ENCODE measurements at places on chromosomes 7 and 10.

DNA sequence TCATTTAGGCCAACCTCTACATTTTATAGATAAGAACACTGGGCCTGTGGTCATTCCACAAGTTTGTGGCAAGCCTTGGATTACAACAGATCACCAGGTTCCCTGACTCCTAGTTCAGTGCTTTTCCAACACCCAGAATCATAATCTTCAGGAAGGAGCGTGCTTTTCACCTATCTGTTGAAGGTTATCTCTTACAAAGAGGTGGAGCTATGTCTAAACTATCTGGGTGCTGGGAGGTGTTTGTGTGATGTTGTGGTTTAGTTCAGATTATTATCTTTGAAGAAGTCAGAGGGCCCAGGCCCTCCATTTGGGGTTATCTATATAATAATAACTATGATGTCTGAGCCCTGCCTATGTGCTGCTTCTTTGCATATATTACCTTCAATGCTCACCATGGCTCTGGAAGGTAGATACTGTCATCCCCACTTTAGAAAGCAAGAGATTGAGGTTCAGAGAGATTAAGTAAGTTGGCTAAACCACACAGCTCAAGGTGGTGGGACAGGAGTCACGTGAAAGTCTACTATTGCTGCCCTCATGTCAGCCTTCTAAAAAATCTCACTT, 24.0 kb downstream of the IL2RA start:
- no peak for DNase-seq

DNA sequence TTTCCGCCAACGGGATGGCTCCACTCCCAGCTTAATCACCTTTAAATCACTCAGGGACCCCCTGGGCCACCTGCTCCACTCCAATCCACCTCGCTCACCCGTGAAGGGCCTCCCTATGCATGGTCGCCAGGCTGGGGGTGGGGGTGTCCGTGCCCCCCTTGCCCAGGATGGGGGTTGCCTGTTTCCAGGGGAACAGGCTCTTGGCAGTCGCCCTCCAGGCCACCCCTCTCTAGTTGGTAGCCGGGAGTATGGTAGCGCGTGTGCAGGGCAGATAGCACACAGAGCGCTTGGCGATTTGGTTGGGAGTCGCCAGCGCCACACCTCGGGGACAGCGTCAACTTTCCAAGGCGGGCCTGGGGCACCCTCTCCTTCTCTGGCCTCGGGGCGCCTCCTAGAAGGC, 134.9 kb upstream of the ZNF92 start:
- no peak for DNase-seq

DNA sequence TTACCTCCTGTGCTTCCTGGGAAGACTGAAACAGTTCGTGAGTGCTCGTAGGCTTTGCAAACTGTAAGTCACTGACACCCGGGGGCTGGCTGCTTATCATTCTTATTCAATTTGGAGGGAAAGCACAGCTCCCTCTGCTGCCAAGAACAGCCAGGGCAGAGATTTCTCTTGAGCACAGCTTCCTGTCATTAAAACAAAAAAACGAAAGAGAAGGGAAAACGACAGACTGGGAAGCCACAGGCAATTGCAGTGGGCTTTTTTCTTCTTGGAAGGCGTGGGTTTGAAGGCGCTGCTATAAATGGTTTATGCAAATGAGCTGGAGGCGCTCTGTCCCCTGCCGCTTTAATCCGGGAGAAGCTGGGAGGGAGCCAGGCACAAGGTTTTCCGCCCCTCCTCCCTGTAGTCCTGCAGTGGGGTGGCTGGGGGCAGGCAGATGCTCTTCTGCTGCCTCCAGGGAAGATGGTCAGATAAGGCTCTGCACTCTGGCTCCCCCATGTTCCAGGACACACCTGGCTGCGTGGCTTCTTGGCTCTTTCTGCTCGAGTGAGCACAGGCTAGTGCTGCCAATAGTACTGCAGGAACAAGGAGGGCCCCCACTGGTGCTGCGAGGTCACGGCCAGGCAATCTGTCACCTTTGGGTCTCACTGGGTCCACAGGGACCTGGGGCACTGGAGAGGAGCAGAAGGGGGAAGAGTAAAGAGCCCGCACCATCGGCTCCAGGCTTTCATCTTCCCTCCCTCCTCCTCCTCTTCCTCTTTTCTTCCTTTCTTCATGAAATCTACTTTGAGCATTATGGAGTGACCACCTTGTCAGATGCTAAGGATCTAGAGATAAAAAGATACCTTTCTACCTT, 49.5 kb downstream of the NEURL1 start:
- peak; percentile 41 for DNase-seq

GRCh38 chr7:39888171-39888853, 61.7 kb upstream of the CDK13 start:
- no peak for DNase-seq

DNA sequence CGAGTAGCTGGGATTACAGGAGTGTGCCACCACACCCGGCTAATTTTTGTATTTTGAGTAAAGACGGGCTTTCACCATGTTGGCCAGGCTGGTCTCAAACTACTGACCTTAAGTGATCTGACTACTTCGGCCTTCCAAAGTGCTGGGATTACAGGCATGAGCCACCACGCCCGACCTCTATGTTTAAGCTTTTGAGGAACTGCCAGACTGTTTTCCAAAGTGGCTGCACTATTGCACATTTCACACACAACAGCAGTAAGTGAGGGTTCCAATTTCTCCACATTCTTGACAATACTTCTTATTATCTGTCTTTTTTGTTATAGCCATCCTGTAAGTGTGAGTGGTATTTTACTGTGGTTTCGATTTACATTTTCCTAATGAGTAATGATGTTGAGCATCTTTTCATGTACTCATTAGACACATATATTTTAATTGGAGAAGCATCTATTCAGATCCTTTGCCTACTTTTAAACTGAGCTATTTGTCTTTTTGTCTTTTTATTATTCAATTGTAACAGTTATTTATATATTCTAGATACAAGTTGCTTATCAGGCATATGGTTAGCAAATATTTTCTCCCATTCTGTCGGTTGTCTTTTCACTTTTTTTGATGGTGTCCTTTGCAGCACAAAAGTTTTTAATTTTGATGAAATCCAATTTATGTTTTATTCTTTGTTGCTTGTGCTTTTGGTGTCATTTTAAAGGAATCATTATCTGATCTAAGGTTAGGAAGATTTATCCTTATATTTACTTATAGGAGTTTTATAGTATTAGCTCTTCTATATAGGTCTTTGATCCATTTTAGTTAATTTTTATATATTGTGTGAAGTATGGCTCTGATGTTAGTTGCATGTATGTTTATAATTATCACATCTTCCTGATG, 12.8 kb upstream of the IRF5 start:
- no peak for DNase-seq

GRCh38 chr10:6346631-6347030, 143.9 kb downstream of the PFKFB3 start:
- DNase-seq, result no peak

- no peak for DNase-seq
These were observed 82.7 kb downstream of the RAMP3 start for GRCh38 chr7:45240273-45240771.

DNA sequence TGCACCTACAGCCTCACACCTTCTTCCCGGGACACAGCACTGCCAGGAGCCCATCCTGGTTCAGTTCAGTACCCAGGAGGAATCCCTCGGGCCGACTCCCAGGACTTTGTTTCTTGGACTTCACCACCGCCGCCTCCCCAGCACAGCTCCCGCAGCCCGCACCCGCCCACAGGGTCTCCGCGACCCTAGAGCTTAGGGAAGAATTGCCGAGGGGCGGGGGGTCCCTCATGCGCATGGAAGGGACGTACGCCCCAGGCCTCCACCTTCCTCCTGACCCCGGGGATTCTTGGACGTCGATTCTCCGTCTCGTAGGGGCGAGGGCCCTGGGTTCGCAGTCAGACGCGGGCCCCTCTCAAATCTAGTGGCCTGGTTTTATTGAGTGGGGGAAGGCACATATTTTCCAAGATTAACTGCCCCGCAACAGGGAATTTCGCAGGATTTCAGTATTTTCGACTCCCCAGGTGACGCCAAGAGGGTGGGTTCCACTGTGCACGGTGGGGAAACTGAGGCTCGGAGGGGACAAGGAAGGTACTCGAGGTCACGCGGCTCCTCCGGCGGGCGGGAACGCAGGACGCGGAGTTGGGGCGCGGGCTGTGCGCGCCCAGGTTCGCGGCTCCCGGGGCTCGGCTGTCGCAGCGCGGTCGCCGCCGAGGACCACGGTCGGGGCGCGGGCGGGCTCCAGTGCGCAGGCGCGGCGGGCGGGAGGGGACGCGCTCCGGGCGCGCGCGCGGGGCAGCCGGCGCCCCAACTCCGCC, at the start of gene ADCY1:
Gene ADCY1 (plus strand): TSS at position 708 of the 755 bp plus-strand sequence. CDS start 176 bp downstream, outside the sequence.
- DNase-seq, result no peak

- DNase-seq, result no peak
These were observed 3.8 kb upstream of the HECTD2 start for GRCh38 chr10:91406322-91406721.

GRCh38 chr10:6171881-6172695, 30.6 kb upstream of the PFKFB3 start:
- no peak for DNase-seq

DNA sequence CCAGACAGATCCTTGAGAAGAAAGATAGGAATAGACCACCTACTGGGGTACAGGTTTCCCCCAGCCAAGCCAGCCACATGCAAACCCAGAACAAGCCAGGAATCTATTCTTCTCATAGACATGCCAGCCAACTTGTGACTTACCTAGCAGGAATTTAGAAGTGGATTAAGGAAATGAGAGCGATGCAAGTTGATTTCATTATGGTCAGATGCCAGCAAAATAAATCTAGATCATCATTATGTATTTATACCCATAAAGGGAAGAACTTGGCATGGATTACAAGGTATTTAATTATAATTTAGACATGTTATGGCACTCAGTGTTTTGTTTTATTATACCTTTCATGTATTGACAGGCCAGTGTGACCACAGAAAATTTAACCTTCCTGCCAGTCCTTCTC, 32.8 kb downstream of the SLC35G1 start:
- no peak for DNase-seq

DNA sequence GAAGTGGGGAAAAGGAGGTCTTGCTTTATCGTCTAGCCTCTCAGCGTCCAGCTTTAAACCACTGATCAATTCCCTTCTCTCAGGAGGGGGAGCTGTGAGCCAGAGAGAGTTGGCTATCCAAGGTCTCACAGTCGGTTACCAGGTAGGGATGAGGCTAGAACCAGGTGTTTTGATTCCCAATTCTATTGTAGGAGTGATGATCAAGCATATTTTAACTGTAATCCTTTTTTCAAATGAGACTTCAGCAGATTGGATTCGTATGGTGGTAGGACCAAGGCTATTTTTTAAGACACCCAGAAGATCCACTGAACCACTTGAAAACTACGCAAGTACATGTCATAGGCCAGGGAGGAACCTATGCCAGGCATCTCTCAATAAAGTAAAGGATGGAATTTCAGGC, 8.4 kb downstream of the MINDY4 start:
- DNase-seq, result no peak

- DNase-seq, result no peak
These were observed 22.3 kb upstream of the SHH start for GRCh38 chr7:155834486-155835048.

DNA sequence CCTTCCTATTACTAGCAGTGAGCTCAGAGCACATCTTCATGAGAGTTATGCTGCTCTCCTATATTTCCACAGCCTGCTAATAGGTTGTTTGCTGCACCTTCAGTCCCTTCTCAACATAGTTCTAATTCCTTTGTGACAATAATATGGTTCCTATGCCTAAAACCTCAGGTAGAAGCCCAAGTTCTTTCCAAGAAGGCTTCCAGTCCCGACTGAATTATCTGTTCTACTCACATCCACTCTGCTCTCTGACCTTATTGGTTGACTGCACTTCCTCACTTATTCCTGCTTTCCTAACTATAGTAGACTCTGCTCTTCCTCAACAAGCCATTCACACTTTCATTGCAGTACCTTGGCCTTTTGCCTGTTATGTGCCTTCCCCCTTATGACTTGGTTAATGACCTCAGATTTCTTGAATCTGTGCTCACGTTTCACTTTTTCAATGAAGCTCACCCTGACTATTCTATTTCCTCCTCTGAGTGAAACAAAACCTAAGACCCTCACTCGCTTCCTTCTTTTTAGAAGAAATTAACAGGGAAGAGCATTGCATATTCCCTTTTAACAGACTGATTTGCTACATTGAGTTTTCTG, 132.7 kb downstream of the MDFIC start:
- DNase-seq, result no peak

- no peak for DNase-seq
These were observed 89.0 kb downstream of the AMPH start for GRCh38 chr7:38542156-38542555.

DNA sequence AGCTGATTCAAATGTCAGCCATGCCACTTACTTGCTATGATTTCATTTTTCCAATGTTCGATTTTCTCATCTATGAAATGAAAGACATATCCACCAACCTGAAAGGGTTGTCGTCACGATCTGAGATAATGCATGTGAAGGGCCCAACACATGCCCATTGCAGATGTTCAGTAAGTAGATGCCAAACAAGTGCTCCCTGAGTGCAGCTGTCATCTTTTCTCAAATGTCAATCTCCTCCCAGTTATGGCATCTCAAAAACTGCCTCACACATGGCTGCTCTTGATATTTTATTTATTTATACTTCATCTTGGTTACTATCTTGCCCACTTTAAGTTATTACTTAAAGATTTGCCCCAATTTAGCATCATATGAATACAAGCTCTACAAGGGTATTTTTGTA, 16.8 kb downstream of the CPEB3 start:
- DNase-seq, result no peak

DNA sequence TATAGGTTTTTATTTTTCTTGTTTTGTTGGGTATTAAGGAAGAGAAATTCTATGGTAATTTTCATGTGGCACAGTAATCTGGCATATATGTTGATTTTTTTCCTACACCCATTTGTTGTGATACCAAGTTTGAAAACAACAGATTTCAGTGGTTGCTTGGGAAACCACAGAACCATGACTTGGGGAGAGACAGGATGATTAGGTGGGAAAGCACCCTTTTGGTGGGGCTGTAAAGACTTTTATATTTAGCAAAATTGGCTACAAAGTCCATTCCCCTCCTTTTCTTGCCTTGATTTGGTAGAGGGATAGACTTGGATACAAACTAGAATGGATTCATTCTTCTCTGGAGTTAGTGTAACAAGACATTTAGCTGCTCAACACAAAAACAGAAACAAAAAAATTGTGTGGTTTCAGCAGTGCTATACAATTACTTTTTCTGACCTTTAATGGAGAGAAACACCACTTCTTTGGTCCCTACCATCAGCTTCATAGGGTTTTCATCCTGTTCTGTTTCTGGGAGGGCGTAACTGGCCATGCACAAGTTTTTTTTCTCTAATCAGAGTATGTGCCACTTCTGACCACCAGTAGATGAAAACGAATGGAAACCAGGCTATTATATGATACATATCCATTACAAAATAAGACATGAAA, 52.7 kb downstream of the FIGNL1 start:
- no peak for DNase-seq

- DNase-seq, result no peak
These were observed 133.7 kb downstream of the EGFR start for GRCh38 chr7:55152516-55152915.

GRCh38 chr7:147937428-147937827, 653.1 kb upstream of the C7orf33 start:
- DNase-seq, result no peak

DNA sequence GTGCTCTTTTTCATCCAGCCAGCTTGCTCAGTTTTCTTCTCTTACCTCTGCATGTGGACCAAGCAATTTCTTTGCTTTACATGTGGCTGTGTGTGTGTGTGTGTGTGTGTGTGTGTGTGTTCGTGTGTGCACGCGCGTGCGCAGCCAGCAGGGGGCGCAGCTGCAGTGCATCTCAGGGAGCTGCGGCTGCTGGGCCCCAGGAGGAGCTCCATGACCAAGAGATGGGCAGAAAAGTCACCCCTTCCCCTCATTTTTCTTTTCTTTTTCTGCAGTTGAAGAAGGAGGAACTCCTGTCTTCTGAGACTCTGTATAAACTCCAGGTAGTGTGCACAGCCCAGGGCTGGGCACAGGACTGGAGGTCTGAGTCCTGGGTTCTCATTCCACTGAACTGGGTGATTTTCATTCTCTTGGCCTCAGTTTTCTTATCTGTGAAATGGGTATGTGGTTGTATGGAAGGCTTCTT, 41.8 kb downstream of the BLNK start:
- DNase-seq, result no peak

Data from amniotic stem cell (primary cell).